HCT116 (cell line): ENCODE measurements at places on chromosomes 16 and 17. TPM values are rescaled to one million over a fixed set of nuclear protein-coding genes. Genes with fewer than 3 reads are reported as not detected.

BTBD17 gene
- total RNA-seq = not detected

XAF1 gene
- 0.25 TPM for total RNA-seq

HCRT gene
- not detected for total RNA-seq

TRAF4 gene
- 127 TPM for total RNA-seq

HAS3 gene
- 140 TPM for total RNA-seq

C17orf100 gene
- total RNA-seq = 0.76 TPM

PRR29 gene
- total RNA-seq = not detected

CIITA gene
- total RNA-seq = 0.25 TPM

DNA sequence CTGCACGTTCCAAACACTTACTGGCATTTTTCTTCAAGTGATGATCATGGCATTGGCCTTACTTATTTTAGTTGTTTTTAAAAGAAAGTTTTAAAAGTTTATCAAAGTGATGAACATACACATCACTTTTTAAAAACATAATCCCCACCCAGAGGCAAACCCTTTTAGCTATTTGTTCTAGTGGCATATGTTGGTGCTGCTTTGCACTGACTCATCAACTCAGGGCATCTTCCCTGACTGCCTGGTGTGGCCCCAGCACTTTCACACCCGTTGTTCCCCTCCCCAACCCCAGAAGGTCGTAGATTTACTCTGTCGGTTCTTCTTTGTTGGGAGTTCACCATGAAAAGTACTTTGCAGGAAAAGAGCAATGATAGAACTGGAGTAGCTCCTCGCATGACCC, 161.3 kb downstream of the RPTOR start:
- H3K27me3 ChIP-seq = no peaks in the 10 kb centered on the region
- no peak overlapping the region for H3K4me3 ChIP-seq
- no peak for DNase-seq

DNA sequence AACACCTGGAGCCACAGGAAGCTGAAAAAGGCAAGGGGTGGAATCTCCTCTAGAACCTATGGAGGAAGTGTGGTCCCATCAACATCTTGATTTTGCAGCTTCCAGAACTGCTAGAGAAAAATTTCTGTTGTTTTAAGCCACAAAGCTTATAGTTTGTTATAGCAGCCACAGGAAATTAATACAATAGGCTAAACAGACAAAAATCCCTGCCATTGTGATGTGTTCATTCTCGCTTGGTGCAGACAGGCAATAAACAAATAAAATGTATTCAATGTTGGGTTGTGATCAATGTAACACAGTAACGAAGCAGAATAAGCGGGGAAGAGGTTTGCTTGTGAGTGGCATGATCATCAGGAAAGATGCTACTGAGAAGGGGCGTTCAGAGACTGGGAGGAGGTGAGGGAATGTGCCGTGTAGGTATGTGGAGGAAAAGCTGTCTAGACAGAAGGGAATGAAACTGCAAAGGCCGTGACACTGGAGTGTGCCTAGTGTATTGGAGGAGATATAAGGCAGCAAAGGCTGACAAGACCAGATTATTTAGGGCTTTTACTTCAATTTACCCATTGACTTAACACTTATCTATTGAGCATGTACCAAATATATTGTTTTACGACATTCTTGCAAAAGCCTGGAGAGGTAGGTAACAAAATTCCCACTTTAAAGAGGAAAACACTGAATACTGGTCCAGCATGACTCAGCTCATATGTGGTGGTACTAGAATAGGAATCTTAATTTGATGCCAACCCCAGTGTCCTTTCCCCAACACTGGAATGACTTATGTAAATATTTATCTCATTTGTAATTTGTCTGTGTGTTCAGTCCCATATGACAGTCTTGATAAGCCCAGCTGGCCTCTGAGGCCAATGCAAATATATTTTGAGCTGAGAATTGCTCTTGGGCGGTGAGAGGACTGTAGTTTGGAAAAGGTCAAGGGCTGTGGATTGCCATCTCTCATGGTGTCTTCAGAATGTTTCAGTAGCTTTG, 375.9 kb downstream of the CDH13 start:
- no peaks in the 10 kb centered on the region for H3K27me3 ChIP-seq
- H3K27ac ChIP-seq = no peak overlapping the region
- no peaks in the 10 kb centered on the region for H3K4me1 ChIP-seq
- DNase-seq = no peak
- H3K36me3 ChIP-seq = no peaks in the 10 kb centered on the region

- no peak for DNase-seq
- no peaks in the 10 kb centered on the region for H3K36me3 ChIP-seq
- H3K4me3 ChIP-seq = no peak overlapping the region
- peaks cover 5% of the 10 kb centered on the region; the same call in 1 of the 2 replicates for H3K4me1 ChIP-seq
Measured at GRCh38 chr17:47288531-47289116, 35.0 kb downstream of the ITGB3 start.

- H3K27me3 ChIP-seq = no peaks in the 10 kb centered on the region
- no peak overlapping the region for H3K27ac ChIP-seq
- H3K4me1 ChIP-seq = no peaks in the 10 kb centered on the region
- no peaks in the 10 kb centered on the region for H3K36me3 ChIP-seq
- DNase-seq = peak; percentile 57
- no peak overlapping the region for H3K4me3 ChIP-seq
Measured at GRCh38 chr17:71237903-71238538, 882.8 kb upstream of the SOX9 start.

- H3K4me1 ChIP-seq = no peaks in the 10 kb centered on the region
- no peak overlapping the region for H3K27ac ChIP-seq
- peak; percentile 42 for DNase-seq
- no peak overlapping the region for H3K4me3 ChIP-seq
- no peaks in the 10 kb centered on the region for H3K27me3 ChIP-seq
Measured at GRCh38 chr17:70767102-70767701, 597.9 kb downstream of the KCNJ2 start.

DNA sequence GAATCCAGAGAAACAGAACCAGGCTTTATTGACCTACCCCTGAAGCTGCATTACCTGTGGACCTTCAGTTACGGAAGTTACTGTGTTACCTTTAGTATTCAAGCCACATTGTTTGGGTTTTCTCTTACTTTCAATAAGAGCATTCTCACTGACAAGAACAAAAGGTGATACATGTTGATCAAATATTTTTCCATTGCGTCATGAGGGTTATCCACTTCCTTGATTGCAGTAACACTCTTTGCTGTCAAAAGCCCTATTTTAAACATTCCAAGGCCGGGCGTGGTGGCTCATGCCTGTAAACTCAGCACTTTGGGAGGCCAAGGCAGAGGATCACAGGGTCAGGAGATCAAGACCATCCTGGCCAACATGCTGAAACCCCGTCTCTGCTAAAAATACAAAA, 28.6 kb upstream of the PAFAH1B1 start:
- no peak overlapping the region for H3K4me3 ChIP-seq
- H3K27ac ChIP-seq = no peak overlapping the region
- H3K4me1 ChIP-seq = peaks cover 10% of the 10 kb centered on the region
- no peaks in the 10 kb centered on the region for H3K36me3 ChIP-seq

DNA sequence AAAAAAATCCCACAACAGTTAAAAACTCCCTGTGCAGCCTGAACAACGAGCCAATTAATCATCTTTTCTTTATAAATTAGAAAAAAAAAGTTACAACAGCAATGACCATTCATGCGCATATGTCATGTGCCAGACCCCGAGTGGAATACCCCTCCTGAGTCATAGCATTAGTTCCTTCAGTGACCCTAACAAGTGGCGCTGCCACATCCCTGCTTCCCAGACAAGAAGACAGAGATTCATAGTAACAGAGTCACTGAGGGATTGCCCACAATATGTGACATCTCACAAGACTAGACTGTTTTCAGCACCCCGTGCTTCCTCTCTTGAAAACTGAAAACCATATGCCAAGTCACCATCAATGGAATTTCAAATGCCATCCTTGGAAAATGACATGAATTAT, 7.9 kb downstream of the UMOD start:
- 0 out of 2 replicates have a peak, but pooled peaks cover 2% of the 10 kb centered on the region for H3K27me3 ChIP-seq
- no peak for DNase-seq
- H3K4me3 ChIP-seq = no peak overlapping the region
- no peak overlapping the region for H3K27ac ChIP-seq
- no peaks in the 10 kb centered on the region for H3K36me3 ChIP-seq

- H3K4me1 ChIP-seq = peaks cover 7% of the 10 kb centered on the region
- no peaks in the 10 kb centered on the region for H3K36me3 ChIP-seq
- H3K4me3 ChIP-seq = peak overlapping the region; percentile 59
- H3K27me3 ChIP-seq = no peaks in the 10 kb centered on the region
- H3K27ac ChIP-seq = peak overlapping the region; percentile 80; the same call in 1 of the 2 replicates
- DNase-seq = peak; percentile 56
Measured at GRCh38 chr17:74842599-74843351, 16.9 kb downstream of the GRIN2C start.

DNA sequence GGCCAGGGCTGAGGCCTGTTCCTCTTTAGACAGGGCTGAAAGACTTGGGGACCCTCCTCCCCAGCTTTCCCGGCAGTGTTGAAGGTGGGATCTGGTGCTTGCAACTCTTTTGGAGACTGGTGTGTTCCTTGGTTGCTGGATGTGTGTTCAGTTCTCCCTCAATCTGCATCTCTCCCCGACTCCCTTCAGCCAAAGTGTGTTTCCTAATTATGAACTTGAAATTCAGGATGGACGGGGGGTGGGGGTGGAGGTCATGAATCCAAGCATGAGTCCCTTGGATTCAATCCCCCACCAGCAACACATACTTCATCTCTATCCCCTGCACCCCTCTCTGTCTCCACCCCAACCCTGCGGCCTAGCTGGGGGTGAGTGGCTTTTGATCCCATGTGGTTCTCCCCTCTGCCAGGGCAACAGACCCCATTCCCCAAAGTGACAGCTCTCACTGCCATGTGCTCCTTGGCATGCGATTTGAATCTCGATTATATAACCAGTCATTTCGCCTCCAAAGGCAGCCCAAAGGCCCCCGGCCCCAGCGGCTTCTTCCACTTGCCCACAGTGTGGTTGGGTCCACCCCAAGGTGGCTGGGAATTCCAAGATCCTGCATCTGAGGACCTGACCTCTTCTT, 1.3 kb downstream of the ARHGAP23 start:
- H3K4me1 ChIP-seq = peaks cover 22% of the 10 kb centered on the region
- peak overlapping the region; percentile 62 for H3K27ac ChIP-seq
- no peaks in the 10 kb centered on the region for H3K27me3 ChIP-seq
- no peak overlapping the region; the same call in 1 of the 2 replicates for H3K4me3 ChIP-seq

- H3K27me3 ChIP-seq = no peaks in the 10 kb centered on the region
- peaks cover 13% of the 10 kb centered on the region for H3K4me1 ChIP-seq
- DNase-seq = no peak
- H3K27ac ChIP-seq = no peak overlapping the region
Measured at GRCh38 chr16:90048347-90048722, 28.8 kb downstream of the PRDM7 start.

- peaks cover 23% of the 10 kb centered on the region for H3K4me1 ChIP-seq
- peak overlapping the region; percentile 66 for H3K4me3 ChIP-seq
- DNase-seq = no peak
Measured at GRCh38 chr17:67377488-67378453, 690 bp downstream of the PITPNC1 start.

- no peaks in the 10 kb centered on the region for H3K27me3 ChIP-seq
- H3K36me3 ChIP-seq = no peaks in the 10 kb centered on the region
- no peak overlapping the region for H3K4me3 ChIP-seq
- H3K27ac ChIP-seq = no peak overlapping the region
- H3K4me1 ChIP-seq = peaks cover 27% of the 10 kb centered on the region; the same call in 1 of the 2 replicates
Measured at GRCh38 chr17:60169921-60170817, 20.4 kb downstream of the CA4 start.

GRCh38 chr16:74760007-74760767, 14.4 kb downstream of the FA2H start:
- peaks cover 3% of the 10 kb centered on the region; the same call in 1 of the 2 replicates for H3K4me1 ChIP-seq
- H3K36me3 ChIP-seq = no peaks in the 10 kb centered on the region
- no peak overlapping the region for H3K27ac ChIP-seq
- H3K4me3 ChIP-seq = no peak overlapping the region
- H3K27me3 ChIP-seq = no peaks in the 10 kb centered on the region

DNA sequence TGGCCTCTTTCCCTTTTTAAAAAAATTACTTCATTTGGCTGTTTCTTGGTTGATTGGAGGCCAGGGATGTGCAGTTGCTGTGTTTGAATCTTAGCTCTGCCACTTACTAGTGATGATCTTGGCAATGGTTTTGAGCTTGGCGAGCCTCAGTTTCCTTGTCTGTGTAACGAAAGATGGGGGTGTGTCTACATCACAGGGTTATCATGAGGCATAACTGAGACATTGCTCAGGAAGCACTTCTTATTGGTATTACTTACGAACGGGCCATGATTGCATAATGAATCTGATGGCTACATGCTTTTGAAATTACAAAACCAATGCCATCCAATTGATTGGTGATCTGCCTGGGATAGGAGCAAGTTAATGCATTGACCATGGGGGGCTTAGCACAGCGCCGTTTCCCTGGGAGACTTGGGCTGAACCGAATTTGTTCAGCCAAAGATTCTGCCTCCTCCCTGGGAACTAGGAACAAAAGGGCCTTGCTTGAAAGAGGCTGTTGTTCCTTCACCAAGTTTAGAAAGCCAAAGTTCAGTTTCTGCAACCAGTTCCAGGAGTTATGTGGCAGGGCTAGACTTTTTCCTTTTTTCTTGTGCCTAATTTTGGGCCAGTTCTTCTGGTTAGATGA, 21.9 kb downstream of the CMIP start:
- H3K4me3 ChIP-seq = no peak overlapping the region
- H3K36me3 ChIP-seq = peaks cover 14% of the 10 kb centered on the region; the same call in 1 of the 2 replicates
- H3K27ac ChIP-seq = no peak overlapping the region
- DNase-seq = no peak
